Kidney (tissue), 22 donors: ENCODE measurements at places on chromosomes 12 and 14.
A peak's percentile ranks its signal among the peaks of the same experiment; 100 is the strongest.

- no peak overlapping the region for H3K4me3 ChIP-seq
- H3K36me3 ChIP-seq, result no peaks in the 10 kb centered on the region
- no peaks in the 10 kb centered on the region for H3K4me1 ChIP-seq
- H3K27me3 ChIP-seq, result no peaks in the 10 kb centered on the region
- DNase-seq, result no peak
These were observed 23.6 kb upstream of the USP44 start for GRCh38 chr12:95574799-95575452.

GRCh38 chr12:124772289-124773170 is 91.1 kb downstream of the SCARB1 start:
- H3K4me3 ChIP-seq, result no peak overlapping the region
- no peaks in the 10 kb centered on the region for H3K27me3 ChIP-seq
- peaks cover 4% of the 10 kb centered on the region for H3K4me1 ChIP-seq

GRCh38 chr14:79915406-79915805 is 295.9 kb downstream of the DIO2 start:
- no peaks in the 10 kb centered on the region for H3K4me1 ChIP-seq
- H3K36me3 ChIP-seq, result no peaks in the 10 kb centered on the region
- H3K27ac ChIP-seq, result no peak overlapping the region

GRCh38 chr12:131226345-131227265 is 272.9 kb downstream of the ADGRD1 start:
- no peaks in the 10 kb centered on the region for H3K36me3 ChIP-seq
- H3K4me1 ChIP-seq, result peaks cover 4% of the 10 kb centered on the region
- no peak overlapping the region for H3K4me3 ChIP-seq
- no peak overlapping the region for H3K27ac ChIP-seq
- DNase-seq, result no peak

GRCh38 chr14:100474196-100474595 is 113.0 kb downstream of the BEGAIN start:
- peaks cover 2% of the 10 kb centered on the region for H3K36me3 ChIP-seq
- no peak overlapping the region for H3K27ac ChIP-seq
- H3K4me3 ChIP-seq, result no peak overlapping the region

- H3K27ac ChIP-seq, result no peak overlapping the region
- no peaks in the 10 kb centered on the region for H3K27me3 ChIP-seq
- H3K36me3 ChIP-seq, result no peaks in the 10 kb centered on the region
- H3K4me3 ChIP-seq, result no peak overlapping the region
- DNase-seq, result no peak
- no peaks in the 10 kb centered on the region for H3K4me1 ChIP-seq
These were observed 105.2 kb upstream of the SYT1 start for GRCh38 chr12:78759367-78759766.

- no peaks in the 10 kb centered on the region for H3K4me1 ChIP-seq
- no peaks in the 10 kb centered on the region for H3K27me3 ChIP-seq
- no peaks in the 10 kb centered on the region for H3K36me3 ChIP-seq
- H3K4me3 ChIP-seq, result no peak overlapping the region
- H3K27ac ChIP-seq, result no peak overlapping the region
These were observed 261.2 kb downstream of the EGLN3 start for GRCh38 chr14:33689680-33690079.

DNA sequence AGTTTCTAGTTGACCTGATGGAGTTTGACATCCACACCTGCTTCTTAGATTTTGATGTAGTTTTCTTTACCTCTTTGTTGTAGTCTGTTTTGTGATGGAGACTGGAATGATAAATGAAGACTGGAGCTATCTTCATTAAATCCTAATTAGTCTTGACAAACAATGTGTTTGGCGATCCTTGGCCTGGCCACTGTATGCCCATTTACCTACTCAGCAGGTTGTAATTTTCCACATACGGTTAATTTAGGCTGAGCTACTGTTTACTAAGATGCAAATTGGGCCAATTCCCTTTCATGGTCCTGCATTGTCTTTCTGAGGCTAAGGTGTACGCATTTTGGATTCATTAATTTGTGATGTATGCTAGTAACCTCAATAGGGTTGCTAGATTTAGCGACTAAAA is at the start of gene TAS2R7:
Gene TAS2R7, minus strand, starts transcription at position 41 of the 400 bp plus-strand sequence. CDS start 57 bp downstream, outside the sequence.
- H3K27ac ChIP-seq, result no peak within 1 kb of the TSS
- H3K27me3 ChIP-seq, result no peaks in the 10 kb centered on the region
- no peaks in the 10 kb centered on the region for H3K36me3 ChIP-seq

DNA sequence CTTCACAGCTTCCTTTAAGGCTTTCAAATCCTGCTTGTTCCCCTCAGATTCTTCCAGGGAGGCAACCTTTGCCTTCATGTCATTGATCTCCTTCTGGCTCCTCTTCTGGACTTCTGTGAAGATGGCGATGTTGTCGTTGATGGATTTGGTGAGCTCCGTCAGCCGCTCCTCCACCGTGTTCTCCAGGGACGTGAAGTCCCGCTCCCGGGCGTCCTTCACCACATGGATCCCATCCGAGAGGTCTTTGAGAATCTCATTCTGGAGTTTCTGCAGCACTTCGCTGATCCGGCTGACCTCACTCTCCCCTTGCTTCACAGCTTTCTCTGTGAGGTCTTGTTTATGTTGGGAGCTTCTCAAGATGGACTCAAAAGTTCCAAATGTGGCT is 7.9 kb downstream of the CKAP4 start:
- peaks cover 5% of the 10 kb centered on the region for H3K36me3 ChIP-seq
- no peak overlapping the region for H3K4me3 ChIP-seq
- H3K4me1 ChIP-seq, result no peaks in the 10 kb centered on the region

DNA sequence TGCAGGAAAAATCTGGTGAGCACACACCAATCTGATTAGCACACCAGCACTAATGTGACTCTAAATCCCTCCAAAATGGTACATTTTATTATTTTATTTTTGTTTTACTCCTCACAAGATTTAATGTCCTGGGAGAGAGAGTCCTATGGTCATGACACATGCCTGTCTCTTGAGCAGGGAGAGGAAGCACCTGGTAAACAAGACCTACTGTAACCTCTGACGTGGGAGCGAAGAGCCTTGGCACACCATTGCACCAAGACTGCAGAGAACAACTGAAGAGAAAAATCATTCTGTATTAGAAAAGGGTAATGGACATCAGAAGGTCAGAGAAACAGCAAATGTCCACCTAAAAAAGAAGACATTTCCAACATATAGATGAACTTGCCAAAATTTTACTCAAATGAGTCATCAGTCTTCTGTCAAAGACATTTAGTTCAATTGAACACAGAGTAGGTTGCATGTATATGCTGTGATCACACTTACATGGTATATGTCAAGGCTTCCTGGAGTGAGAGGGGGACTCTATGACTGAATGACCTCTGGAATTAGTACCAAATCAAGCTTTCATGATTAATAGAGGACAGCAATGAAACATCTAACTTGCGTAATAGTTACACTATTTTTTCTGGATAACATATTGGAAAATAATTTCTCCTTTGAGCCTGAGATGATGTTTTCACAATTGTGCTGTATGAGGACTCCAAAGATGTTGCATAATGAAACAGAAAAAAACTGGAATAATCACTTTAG is 186.9 kb upstream of the FLRT2 start:
- no peak overlapping the region for H3K27ac ChIP-seq
- DNase-seq, result no peak
- no peaks in the 10 kb centered on the region for H3K36me3 ChIP-seq
- H3K4me3 ChIP-seq, result no peak overlapping the region

GRCh38 chr12:109512608-109513007 is 35.2 kb downstream of the UBE3B start:
- peaks cover 55% of the 10 kb centered on the region for H3K36me3 ChIP-seq
- H3K27me3 ChIP-seq, result no peaks in the 10 kb centered on the region
- no peak for DNase-seq
- H3K4me3 ChIP-seq, result no peak overlapping the region
- no peaks in the 10 kb centered on the region for H3K4me1 ChIP-seq

- DNase-seq, result no peak
- no peaks in the 10 kb centered on the region for H3K36me3 ChIP-seq
- no peaks in the 10 kb centered on the region for H3K27me3 ChIP-seq
- no peak overlapping the region for H3K27ac ChIP-seq
These were observed 231.2 kb upstream of the PLEKHG7 start for GRCh38 chr12:92471551-92471950.

GRCh38 chr12:19963972-19964371 is 404.4 kb upstream of the PDE3A start:
- no peak for DNase-seq
- H3K27me3 ChIP-seq, result no peaks in the 10 kb centered on the region
- no peaks in the 10 kb centered on the region for H3K36me3 ChIP-seq
- no peaks in the 10 kb centered on the region for H3K4me1 ChIP-seq
- no peak overlapping the region for H3K27ac ChIP-seq

DNA sequence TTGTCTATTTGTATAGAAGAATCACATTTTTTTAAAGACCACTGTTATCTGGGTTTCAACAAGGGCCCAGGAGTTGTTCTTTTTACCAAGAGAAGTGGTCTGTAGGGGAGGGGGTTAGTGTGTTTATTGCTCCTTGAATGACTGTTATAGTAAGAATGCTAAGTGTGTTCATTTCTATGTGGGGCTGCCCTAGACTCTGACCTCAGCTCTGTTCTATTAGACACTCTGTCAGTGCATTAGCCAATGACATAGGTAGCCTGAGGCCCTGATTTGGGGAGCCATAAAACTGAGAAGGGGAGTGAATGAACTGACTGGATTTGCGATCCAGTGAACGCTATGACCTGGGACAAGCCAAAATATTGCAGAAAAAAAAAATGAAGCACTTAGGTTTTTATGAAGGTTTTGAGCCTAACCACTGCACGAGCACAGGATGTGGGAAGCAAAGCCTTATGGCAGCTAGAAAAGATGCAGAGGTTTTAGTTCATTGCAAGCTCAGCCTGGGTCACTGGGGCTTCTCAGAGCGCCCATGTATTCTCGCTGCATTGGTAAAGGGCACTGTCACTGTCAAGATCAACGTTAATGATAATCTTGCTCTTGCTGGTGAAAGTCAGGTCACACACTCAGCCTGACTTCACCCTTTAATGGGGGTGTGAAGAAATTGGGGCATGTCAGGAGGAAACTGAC is 63.8 kb downstream of the PRKCH start:
- no peak overlapping the region for H3K4me3 ChIP-seq
- no peak overlapping the region for H3K27ac ChIP-seq
- H3K36me3 ChIP-seq, result no peaks in the 10 kb centered on the region
- DNase-seq, result no peak

DNA sequence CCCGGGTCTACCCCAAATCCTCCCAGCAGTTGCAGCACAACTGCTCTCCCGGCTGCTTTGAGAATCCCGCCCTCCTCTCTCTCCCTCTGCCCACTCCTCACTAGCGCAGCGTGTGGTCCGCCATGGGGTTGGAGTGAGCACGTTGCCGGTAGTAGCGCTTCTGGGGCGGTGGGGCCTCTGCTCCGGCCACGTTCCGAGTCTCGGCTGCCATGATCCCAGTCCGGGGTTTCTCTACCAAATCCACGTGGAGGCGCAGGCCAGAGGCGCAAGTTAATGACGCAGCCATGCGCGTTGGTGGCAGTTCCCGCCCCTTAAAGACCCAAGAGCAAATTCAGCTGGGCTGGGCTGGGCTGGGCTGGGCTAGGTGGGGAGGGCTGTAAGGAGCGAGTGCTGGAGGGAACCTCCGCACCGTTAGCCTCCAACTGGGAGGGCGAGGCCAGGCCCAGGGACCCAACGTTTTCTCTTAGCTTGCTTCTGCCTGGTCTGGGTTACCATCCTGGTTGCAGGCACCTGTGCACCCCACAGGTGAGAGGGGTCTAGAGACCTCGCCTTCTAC is at the start of gene METTL1:
Gene METTL1, minus strand, starts transcription at position 233 of the 556 bp plus-strand sequence. Its CDS starts 22 bp downstream, at position 211.
- peak within 1 kb of the TSS; percentile 89 for H3K4me3 ChIP-seq
- H3K36me3 ChIP-seq, result no peaks in the 10 kb centered on the region
- no peaks in the 10 kb centered on the region for H3K4me1 ChIP-seq
- peaks cover under 1% of the 10 kb centered on the region for H3K27me3 ChIP-seq
- DNase-seq, result peak; percentile 99

GRCh38 chr12:101490286-101490920 is 15.3 kb downstream of the SPIC start:
- H3K27ac ChIP-seq, result no peak overlapping the region
- no peaks in the 10 kb centered on the region for H3K27me3 ChIP-seq
- no peaks in the 10 kb centered on the region for H3K36me3 ChIP-seq
- no peak for DNase-seq
- no peaks in the 10 kb centered on the region for H3K4me1 ChIP-seq

GRCh38 chr12:67881565-67881964 is 107.7 kb upstream of the IFNG-AS1 start:
- no peak overlapping the region for H3K4me3 ChIP-seq
- DNase-seq, result no peak
- no peaks in the 10 kb centered on the region for H3K36me3 ChIP-seq
- H3K27ac ChIP-seq, result no peak overlapping the region
- H3K4me1 ChIP-seq, result no peaks in the 10 kb centered on the region

DNA sequence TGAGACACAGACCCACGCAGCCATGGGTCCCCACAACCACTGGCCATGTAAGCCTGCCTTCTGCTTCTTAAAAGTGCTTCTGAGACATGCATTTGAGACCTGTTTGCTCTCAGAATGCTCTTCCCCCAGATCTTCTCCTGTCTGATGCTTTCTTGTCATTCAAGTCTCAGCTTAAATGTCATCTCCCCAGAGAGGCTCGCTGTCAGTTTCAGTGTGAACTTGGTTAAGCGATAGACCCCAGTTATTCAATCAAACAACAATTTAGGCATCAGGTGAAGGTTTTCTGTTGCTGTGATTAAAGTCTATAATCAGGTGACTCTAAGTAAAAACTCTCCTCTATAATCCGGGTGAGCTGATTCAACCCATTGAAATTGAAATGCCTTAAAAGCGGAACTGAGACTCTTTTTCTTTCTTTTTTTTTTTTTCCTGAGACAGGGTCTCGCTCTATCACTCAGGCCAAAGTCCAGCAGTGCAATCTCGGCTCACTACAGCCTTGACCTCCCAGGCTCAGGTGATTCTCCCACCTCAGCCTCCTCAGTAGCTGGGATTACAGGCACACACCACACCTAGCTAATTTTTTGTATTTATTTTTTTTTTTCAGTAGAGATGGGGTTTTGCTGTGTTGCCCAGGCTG is 123.4 kb downstream of the KSR2 start:
- no peaks in the 10 kb centered on the region for H3K4me1 ChIP-seq
- no peaks in the 10 kb centered on the region for H3K27me3 ChIP-seq
- H3K4me3 ChIP-seq, result no peak overlapping the region

DNA sequence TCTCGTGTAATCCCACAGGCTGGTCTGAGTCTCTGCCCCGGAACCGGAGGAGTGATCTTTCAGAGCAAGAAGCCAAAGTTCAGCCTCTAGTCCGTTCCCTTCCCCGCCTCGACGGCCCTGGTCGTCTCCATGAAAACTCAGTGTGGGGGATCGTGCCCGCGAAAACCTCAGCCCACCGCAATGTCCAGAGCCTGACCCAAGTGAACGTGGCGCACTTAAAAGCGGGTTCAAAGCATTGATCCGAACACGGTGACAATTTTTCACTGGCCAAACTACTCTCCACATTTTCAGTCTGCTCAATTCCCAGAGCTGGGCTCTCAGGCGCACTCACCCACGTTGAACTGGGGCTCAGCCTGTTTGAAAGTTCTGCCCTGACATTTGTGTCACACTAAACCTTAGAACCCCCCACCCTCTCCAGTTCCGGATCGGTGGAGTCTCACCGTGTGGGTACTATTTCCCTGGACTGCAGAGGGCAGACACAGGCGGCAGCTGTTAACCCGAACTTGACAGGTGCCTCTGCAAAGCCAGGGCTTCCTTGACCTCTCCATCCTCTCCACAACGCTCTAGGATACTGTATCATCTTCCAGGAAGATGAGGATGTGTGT is 886 bp upstream of the PRICKLE1 start:
- no peak for DNase-seq
- no peaks in the 10 kb centered on the region for H3K36me3 ChIP-seq
- H3K4me1 ChIP-seq, result peaks cover 7% of the 10 kb centered on the region
- no peaks in the 10 kb centered on the region for H3K27me3 ChIP-seq
- peak overlapping the region; percentile 71 for H3K4me3 ChIP-seq
